ENCODE measurements at places on chromosomes 3 and 15.

GRCh38 chr3:58522759-58523425, 14.1 kb downstream of the ACOX2 start:
- no peak for DNase-seq

DNA sequence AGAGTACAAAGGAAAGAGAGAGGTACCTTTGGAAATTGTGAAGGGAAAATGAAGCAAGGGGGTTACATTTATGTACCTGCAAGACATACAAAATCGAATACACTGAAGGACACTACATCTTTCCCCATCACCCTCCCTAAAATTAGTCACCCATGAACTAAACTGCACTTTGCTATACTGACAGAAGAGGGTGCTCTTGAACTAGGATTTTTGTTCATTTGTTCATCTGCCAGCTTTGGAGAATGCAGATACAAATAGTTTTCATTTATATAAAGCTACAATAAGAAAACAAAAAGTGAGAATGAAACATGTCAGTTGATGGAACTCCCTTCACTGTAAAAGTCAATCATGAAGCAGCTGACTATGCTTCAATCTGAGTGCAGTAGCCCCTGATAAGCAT, 55.7 kb downstream of the PCCB start:
- DNase-seq, result no peak

- no peak for DNase-seq
Observed at GRCh38 chr3:52225452-52226228, at the start of gene TLR9. TLR9 (minus strand) TSS chr3:52225645; CDS start chr3:52225529, 116 bp downstream.

DNA sequence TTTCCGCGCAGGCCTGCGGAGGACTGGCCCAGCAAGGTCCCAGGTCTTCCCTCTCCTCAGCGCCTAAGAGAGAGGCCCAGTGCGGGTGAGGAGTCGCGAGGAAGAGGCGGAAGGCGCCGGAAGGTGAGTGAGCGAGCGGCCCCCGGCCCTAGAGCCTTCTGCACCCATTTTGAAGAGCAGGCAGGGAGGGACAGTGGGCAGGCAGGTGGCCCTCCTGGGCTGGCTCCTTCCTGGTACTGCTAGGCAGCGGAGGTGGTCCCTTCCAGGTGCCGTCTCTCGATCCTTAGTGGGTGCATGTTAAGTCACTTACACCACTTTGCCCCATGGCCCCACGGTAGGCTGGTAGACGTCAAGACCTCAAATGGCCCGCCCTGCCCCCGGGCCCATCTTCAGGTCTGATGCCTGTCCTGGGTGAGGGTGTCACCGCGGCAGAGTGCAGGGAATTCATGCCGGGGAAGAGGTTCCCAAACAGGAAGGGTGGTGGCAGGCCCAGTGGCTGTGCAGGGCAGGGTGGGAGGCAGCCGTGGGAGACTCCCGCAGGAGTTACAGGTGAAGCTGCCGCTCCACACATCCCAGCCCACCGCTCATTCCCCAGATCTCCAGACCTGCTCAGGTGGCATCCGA, 14.4 kb downstream of the PAK6 start:
- DNase-seq, result no peak

DNA sequence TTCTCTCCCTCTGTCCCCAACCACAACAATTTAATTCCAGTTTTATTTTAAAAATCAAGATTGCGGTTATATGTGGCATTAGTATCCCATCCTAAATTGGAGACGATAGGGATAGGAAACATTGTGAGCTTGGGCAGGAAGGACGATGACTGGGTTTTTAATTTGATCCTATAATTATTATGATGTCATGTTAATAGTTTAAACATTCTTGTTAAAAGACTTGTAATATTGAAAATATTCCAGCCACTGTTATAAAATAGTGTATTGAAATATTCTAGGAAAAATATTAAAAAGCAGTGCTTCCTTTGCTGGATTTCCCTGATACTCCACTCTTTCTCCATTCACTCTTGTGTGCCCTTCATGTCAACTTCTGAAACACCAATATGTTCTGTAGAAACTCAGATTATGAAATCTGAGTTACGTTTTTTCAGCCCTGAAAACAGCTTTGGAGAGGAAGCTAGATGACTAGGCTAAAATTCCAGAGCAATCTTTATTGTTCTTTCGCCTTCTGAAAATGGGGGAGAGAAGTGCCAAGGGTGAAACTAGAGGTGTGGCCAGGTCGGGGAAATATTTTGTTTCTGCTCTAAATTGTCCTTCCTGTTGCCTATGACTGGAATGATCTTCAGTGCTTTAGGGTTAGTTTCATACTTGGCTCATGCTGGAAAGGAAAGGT, 46.1 kb upstream of the MAP3K13 start:
- DNase-seq, result no peak
